Kidney epithelial cell (primary cell): ENCODE measurements at places on chromosomes 4 and X. TPM values are rescaled to one million over a fixed set of nuclear protein-coding genes. Genes with fewer than 3 reads are reported as not detected.

GRCh38 chrX:71195964-71196649, 26.9 kb upstream of the GJB1 start:
- DNase-seq = no peak

- DNase-seq = no peak
Observed at GRCh38 chr4:17197070-17197469, 298.6 kb upstream of the LDB2 start.

DNA sequence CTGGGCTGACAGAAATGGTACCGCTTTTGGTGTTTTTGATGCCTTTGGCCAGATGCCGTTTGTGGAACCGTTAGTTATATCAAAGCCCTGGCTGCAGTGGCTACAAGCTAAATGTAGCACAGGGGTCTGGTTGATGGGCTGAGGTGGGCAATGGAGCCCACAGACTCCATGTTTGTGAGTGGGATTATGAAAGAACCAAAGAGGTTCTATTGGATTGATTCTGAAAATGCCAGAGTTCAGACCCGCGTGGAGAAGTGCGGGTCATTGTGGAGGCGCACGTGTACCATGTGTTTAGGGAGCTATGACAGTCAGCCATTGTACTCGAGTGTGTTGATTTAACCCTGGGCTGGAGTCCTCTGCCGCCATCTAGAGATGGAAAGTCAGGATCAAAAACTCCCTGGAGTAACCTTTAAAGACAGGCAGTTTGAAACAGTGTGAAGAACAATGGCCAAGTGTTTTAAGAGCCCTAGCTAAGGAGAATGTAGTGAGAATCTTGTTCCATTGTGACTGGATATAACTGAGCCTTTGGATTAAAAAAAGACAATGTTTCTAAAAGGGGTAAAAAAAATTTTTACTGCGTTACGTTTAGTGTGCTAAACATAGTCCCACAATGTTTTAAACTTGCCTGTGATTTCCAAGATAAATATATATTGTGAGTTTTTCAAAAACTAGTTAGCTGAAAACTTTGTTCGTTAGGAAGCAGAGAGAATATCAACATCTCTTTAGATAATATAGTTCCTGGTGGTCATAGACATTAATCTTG, 12.7 kb downstream of the ART3 start:
- peak; percentile 25 for DNase-seq

POU3F4 gene
- total RNA-seq = 0.17 and 0.55 TPM in 2 replicates

CABS1 gene
- total RNA-seq = not detected in 2 replicates

SPIN2A gene
- total RNA-seq = 0.07 TPM in 1 of 2 replicates, not detected in the other

DNA sequence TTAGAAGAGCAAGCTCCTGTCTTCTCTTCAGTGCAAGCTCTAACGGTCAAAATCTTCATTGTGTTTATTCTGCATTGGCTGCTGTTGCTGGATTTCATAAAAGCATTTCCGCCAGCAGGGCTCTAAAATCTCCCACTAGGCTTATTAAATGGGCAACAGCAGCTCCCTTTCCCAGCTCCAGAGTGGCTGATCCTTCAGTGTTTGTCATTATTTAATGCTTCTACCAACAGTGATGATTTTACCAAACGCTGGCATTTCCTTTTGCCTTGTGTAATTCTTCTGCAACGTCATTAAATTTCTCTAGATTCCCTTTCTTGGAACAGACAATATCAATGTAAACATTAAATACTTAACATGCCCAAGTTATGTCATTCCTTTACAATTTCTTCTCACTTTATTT, 20.1 kb downstream of the SLC7A11 start:
- DNase-seq = no peak
